ENCODE measurements at places on chromosomes 13 and 19.

GRCh38 chr13:112933649-112934048 is 35.4 kb upstream of the MCF2L start:
- no peak for DNase-seq

GRCh38 chr19:19997656-19998268 is 41.5 kb downstream of the ZNF682 start:
- no peak for DNase-seq

GRCh38 chr19:47464675-47465419 is 6.8 kb downstream of the SLC8A2 start:
- DNase-seq = no peak

- no peak for DNase-seq
Observed at GRCh38 chr19:46898731-46899130, 37.9 kb downstream of the ARHGAP35 start.

DNA sequence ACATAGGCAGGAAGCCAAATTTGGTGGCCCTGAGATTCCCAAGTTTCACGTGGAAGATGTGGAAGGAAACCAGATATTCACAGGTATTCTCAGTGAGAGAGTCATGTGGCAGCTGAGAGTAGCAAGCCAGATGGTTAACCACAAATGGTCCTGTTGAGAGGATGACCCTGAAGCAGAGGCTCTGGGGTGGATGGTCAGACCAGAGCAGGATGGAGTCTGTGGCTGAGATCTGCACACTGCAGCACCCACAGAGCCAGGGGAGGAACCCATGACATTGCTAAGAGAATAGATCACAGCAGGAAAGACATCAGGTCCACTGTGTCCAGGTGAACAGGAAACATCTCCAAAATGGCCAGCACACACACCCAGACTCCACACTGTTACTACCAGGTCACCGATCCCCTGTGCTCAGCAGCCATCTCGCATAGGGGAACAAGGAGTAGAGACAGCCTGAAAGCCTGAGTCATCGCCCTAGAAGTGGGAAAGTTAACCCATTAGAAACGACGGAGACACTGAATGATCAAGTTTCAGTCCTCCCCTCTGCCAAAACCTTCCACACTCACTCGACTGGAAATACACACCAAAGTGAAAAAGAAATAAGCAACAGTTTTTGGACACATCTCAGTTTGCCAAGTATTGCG is 160.0 kb downstream of the RBM26 start:
- no peak for DNase-seq

GRCh38 chr13:62879071-62879470 is 1463.4 kb upstream of the PCDH20 start:
- no peak for DNase-seq

- no peak for DNase-seq
Observed at GRCh38 chr19:48714759-48715675, 4.5 kb downstream of the MAMSTR start.

DNA sequence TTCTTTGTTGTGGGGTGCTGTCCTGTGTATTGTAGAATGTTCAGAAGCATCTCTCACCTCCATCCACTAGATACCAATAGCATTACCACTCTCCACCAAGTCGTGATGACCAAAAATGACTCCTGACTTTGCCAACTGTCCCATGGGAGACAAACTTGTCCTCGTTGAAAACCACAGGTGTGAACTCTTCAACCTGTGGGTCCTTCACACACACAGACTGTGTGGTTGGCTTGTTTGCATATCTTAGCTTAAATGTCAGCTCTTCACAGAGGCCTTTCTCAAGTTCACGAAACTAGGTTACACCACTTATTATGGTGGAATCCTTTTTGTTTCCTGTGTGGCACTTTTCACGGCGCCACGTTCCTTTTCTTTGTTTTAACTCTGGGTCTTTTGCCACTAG is 6.8 kb downstream of the GPC5 start:
- no peak for DNase-seq

GRCh38 chr13:95099541-95099940 is 201.7 kb downstream of the ABCC4 start:
- no peak for DNase-seq

GRCh38 chr13:69580255-69580654 is 527.4 kb upstream of the ATXN8OS start:
- DNase-seq = no peak

DNA sequence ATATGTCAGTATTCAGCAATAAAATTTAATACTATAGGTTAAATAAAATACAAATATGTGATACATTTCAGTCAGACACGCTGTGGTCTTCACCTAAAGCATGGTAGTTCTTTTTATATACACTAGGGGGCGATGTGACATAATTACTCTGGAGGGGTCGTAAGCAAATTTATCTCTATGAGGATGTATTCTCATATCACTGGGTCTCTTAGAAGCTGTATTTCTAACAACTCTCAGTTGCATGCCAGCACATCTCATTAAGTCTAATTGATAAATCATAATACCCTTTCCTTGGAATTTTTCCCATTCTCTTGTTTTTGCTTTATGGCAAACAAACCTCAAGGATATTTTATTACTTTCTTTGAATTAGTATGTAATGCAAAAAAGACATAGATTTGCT is 3.9 kb upstream of the PCDH17 start:
- DNase-seq = no peak

- no peak for DNase-seq
Observed at GRCh38 chr19:43362179-43362578, 8.7 kb downstream of the CD177 start.

DNA sequence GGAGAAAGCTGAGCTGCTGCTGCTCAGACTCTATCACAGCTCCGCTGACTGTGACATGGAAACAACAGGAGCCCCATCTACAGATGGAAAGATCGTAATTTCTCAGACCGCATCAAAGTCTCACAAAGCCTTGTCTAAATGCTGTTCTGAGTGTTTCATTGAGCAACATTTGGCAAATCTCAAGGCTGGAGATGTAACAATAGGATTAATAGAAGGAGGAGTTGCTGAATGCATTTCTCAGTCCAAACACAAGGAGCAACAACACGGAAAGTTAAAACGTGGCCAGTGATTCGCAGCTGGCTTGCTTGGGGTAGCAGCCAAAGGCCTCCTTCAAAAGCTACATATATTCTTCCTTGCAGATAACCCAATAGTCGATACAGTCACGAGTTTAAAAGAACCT is 55.7 kb downstream of the MRPL57 start:
- no peak for DNase-seq

DNA sequence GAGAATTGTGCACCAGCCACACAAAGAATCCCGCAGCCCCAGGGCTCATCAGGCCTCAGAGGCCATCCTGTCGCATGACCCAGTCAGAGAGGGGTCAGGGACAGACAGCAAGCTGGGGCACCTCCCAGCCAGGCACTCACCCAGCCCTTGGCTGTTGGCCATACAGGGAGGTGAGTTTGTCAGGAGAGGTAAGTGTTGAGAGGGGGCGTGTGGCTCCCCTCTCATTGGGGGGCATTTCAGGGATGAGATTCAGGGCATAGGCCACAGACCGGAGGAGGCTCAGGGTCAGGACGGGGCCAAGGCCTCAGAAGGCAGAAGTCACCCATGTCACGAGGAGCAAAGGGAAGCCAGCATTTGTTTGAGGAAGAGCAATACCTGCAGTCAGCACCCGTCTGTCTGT is 37.1 kb downstream of the MYO9B start:
- no peak for DNase-seq

DNA sequence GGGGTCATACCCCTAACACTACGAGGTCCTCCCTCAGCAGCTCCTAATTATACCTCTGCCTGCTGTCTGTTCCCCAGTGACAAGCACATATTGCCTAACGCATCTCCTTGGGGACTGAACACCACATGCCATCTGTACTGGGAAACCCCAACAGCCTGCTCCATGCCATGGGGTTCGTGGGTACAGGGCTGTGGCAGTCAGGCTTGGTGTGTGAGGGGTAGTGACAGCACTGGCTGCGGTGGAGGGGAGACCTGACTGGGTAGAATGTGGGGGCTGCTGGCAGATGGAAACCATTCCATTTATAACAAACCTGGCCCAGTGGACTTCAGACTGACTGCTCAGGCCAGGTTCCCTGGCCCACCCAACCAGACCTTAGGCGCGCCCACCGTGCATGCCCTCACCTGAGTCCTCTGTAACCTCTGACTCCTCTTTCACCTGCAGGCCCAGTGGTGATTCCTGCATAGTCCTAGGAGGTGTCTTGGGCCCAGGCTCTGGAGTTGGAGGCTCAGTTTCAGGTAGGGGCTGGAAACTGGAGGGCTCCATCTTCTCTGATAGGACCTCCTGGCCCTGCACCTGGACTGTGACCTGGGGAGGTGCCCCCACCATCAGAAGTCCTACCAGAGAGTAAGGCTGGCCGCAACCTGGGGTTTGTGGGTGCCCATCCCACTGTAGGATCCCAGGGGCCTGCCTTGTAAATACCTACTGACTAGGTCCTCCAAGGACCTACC is 3.0 kb downstream of the MZF1 start:
- no peak for DNase-seq

- no peak for DNase-seq
Observed at GRCh38 chr13:63460462-63461090, 2044.9 kb upstream of the PCDH20 start.

GRCh38 chr19:5825178-5825577 is 14.3 kb downstream of the FUT6 start:
- no peak for DNase-seq

- no peak for DNase-seq
Observed at GRCh38 chr13:68908879-68909278, 1198.7 kb upstream of the ATXN8OS start.

GRCh38 chr13:45670189-45670885 is 31.8 kb upstream of the CBY2 start:
- DNase-seq = no peak
